T-cell (primary cell): ENCODE measurements at places on chromosomes 16 and 17. TPM values are rescaled to one million over a fixed set of nuclear protein-coding genes. Genes with fewer than 3 reads are reported as not detected.

GRCh38 chr17:68785565-68786486, 169.4 kb downstream of the ABCA8 start:
- peaks cover 6% of the 10 kb centered on the region for H3K27me3 ChIP-seq
- DNase-seq: no peak
- no peak overlapping the region for H3K27ac ChIP-seq

WNT9B gene
- not detected for total RNA-seq

GRCh38 chr17:38453951-38454421, 25.7 kb downstream of the ARHGAP23 start:
- H3K4me1 ChIP-seq: peaks cover 8% of the 10 kb centered on the region
- DNase-seq: no peak
- peak overlapping the region; percentile 11 for H3K4me3 ChIP-seq
- no peak overlapping the region for H3K27ac ChIP-seq
- H3K27me3 ChIP-seq: peaks cover 65% of the 10 kb centered on the region

JPH3 gene
- total RNA-seq: not detected

GRCh38 chr16:13110124-13110796, 208.9 kb downstream of the SHISA9 start:
- no peaks in the 10 kb centered on the region for H3K36me3 ChIP-seq
- H3K27me3 ChIP-seq: no peaks in the 10 kb centered on the region
- no peak overlapping the region for H3K4me3 ChIP-seq
- DNase-seq: no peak
- no peak overlapping the region for H3K27ac ChIP-seq

DNA sequence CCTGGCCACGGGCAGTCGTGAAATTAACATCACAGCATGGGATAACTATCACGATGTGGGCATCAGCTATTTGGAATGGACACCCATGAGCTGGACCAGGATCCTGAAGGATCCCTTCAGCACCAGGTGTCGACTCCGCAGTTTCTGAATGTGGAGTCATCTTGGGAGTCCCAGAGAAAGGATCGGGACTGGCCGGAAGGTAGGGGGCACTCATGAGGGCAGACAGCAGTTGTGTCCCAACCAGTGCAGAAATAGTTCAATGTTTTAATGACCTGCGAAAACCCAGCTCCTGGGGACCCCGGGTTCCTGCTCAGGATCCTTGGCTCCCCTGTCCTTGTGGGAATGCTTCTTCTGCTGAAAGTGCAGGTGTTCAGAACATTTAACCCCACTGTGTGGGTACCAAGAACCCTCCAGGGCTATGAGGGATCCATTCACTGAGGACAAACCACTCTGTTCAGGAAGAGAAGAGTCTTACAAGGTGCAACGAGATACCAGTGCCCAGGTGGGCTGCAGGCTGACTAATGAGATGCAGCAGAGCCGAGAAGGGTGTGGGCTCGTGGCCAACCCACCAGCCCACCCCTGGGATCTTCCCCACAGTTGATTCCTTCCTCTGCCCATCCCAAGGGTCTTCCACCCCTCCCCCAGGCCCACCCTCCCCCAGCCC, 154.8 kb downstream of the SALL1 start:
- DNase-seq: no peak
- H3K27me3 ChIP-seq: peaks cover 3% of the 10 kb centered on the region
- no peak overlapping the region for H3K4me3 ChIP-seq
- no peaks in the 10 kb centered on the region for H3K4me1 ChIP-seq
- no peak overlapping the region for H3K27ac ChIP-seq

MYH3 gene
- total RNA-seq: 12.1 TPM

DNA sequence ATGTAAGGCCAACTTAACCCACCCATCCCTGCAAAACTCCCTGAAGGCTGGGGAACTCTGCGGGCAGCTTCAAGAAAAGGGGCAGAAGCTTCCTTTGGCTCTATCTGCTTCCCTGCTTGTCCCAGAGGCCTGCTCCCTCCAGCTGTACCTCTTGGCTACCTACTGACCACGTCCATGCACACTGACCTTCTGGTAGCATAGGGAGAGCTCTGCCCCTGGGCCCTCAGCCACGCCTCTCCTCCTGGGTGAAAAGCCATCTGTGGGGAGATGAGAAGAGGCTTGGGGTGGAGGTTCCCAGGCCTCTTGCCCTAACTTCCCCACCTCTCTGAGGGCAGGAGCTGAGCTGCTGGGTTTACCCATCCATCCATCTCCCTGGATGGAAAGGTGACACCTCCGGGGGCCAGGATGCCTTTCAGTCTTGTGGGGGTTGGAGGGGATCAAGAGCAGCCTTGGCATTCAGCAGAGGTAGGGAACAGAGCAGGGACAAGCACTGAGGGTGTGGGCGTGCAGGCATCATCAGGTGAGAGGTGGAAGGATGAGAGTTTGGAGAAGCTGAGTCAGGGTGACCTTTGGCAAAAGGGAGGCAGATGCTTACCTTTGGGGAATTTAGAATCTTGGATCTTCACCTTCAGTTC, 23.4 kb upstream of the MFSD6L start:
- H3K36me3 ChIP-seq: no peaks in the 10 kb centered on the region
- no peak overlapping the region for H3K4me3 ChIP-seq
- no peak overlapping the region for H3K27ac ChIP-seq
- DNase-seq: no peak
- H3K4me1 ChIP-seq: no peaks in the 10 kb centered on the region

- peaks cover 2% of the 10 kb centered on the region for H3K27me3 ChIP-seq
- H3K27ac ChIP-seq: no peak overlapping the region
- no peaks in the 10 kb centered on the region for H3K36me3 ChIP-seq
Measured at GRCh38 chr16:20372701-20373100, 20.2 kb upstream of the UMOD start.
